ENCODE measurements at places on chromosomes 3 and 15.

DNA sequence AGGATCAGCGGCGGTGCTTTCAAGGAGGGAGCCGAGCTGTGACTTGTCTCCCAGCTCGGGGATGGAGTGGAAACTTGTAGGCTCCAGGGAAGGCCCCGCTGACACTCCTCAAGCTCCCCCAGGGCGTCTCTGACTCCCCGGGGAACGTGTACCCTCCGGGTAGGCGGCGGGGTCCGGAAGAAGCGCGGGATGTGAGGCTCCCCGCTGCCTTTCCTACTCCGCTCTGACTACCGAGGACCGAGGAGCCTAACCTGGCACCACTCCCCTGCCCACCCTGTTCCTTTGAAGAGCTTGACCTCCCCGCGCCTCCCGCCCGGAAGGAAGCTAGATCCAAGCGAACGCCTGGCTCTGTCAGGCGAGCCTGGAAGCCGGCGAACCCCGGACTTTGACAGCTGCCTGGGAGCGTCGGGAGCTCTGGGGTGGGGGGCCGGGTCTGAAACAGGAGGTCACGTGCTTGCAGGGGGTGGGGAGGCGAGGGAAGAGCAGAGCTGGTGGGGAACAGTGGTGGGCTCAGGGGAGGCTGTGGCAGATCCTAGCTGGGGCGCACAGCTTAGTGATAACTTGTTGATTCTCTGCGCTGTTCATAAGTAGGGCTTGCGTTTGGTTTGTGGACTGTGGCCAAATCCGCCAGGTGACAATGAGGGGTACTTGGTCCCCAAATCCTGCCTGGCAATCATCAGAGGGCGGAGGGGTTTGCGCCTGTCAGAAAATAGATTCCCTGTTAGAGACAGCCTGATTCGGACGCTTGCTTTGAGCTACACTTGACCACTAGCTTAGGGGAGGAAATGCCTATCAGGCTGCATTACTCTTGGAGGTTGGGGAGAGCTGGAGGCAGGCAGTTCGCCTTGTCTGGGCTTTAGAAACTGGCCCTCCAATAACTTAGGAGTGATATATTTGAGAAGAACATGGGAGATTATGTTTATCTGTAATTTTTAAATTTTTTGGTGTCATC lies 1.2 kb downstream of the CLSTN2 start:
- DNase-seq, result peak; percentile 16

DNA sequence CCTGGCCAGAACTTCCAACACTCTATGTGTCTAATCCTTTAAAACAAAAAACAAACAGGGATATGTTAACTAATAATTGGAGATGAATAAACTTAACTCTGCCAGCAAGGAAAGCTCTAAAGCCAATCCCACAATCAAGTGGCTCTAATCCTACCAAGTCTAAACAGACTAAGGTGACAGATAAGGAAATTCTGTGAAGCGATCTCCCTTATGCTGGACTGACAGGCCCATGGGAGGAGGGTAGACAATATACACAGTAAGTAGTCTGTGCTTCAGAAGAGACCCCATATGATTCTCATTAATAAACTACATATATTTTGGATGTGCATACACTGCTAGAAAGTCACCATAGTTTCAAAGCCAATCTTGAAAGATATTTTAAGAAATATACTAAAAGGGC lies 10.1 kb downstream of the VPS13C start:
- DNase-seq, result no peak

DNA sequence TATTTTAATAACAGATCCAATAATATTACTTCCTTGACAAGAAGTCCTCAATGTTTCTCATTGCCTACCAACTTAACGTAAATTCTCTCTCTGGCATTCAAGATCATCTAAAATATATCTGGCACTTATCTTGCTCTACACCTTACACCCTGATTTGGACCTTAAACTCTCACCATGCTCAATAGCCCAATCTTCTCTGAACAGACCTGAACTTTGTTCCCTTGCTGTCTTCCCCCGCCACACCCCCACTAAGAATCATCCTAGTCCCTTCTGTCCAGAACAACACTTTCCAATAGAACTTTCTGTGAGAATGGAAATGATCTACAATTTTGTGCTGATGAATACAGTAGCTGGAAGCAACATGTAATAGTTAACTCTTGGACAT lies 44.9 kb downstream of the P2RY1 start:
- DNase-seq, result no peak

DNA sequence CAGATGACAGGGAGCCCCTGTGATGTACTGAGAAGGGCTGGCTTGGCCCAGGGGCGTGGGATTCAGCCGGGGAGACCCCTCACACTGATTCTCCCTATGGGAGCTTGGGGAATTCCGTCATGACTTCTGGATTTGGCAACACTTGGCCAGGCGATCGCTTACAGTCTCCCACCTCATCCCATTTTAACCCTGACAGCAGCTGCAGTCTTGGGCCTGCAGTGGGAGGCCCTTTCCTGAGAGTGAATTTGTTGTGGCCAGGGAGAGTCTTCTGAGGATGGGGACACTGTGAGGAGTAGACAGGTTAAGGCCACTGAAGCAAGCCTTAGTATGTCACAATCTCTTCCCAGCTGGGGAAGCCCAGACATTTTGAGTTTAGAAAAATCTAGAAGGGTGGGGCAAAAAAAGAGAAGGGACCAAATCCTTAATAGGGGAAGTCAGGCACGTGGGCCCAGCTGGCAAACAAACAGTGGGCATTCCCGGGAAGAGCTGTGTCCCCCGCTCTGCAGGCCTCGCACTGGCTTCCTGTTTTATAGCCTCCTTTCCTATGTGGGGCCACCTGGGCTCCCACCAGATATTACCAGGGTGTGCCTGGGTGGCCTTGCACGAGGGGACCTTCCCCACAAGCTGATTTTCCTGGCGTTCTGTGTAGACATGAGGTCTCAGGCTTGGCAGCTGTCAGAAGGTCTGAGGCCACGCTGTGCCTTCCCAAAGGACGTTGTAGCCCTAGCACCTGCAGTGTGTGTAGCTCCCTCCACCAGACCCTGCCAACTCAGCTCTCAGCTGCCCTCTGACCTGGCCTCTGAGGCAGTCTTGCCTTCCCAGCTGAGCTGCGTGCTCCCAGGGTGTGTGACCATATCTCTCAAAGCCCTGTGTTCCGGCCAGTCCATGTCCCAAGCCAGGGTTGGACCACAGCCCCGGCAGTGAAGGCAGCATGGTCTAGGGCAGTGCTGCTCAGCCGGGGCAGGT lies 64.5 kb downstream of the FEM1B start:
- DNase-seq, result no peak

DNA sequence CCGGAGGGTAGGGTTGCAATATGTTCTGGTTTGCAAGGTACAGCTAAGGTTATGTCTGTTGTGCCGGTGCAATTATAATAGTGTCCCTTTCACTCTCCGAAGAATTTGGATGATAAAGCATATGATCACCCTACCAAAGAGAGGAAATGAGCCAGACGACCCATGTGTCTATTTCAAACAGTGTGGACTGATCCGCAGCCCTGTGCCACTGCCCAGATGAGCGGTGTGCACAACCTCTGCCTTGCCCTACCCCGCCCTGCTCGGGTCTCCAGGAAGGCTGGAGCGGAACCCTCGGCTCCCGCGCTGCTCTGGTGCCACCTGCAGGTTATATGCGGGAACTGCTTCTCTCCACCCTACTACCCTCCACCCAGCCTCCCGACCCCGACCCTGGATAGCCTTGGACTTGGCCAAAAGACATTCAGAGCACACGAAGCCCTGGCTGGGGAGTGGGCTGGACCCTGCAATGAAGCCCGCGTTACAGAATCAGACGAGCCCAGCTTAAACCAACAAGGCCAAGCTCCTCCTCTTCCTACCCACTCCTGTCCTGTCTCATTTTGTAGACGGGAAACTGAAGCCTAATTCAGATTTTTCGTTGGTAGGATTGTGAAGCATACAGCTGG lies 68.4 kb upstream of the CHRNB4 start:
- DNase-seq, result peak; percentile 72

DNA sequence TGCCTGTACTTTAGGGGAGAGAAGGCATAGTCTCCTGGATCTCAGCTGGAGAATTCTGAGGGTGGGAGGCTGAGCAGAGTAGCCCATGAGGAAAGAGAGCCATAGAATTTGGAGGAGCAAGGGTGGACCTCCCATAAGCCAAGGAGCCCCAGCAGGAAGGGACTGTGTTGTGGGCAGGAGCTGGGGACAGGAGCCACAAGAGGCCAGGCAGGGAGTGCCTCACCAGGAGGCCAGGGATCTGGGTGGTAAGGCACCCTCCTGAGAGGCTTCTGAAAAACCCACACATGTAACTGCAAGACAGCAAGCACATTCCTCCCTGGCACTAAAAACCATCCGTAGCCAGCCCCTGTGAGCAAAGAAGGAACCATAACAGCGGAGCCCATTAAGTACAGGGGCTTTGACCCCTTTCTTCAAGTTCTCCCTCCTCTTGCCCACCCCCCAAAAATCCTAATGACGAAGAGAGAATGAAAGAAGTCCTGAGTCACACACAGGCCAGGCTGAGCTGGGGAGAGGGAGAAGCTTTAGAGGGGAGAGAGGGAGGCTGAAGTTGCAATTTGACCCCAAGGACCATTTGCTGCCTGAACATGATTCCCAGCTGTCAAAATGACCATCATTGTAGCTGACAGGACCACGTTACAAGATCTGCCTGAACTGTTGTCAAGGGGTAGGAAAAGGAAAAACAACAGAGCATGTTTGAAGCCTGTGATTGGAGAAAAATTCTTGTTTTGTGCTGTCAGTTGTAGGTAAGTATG lies 82.6 kb downstream of the TRIM42 start:
- no peak for DNase-seq

DNA sequence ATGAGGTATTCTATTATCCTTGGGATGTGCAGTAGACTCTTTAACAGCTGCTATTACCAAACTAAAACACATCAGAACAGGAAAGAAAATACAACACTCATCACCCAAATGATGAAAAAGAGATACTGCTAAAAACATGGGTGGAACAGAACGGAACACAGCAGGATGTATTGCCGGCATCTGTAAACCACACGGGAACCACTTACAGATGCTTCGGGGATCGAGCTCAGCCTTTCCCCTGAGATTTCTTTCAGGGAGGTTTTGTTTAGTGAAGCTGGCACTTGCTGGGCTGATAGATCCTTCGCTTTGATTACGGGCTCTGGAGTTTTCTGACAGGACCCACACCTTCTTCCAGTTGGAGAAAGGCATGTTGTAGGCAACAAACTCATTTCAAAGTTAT lies 182.3 kb upstream of the FAM3D start:
- DNase-seq, result no peak

- DNase-seq, result no peak
Observed at GRCh38 chr3:72147600-72147999, 362.7 kb upstream of the PROK2 start.

- DNase-seq, result no peak
Observed at GRCh38 chr3:13146643-13147143, 73.5 kb upstream of the IQSEC1 start.

GRCh38 chr3:169966951-169967915 lies 626 bp downstream of the SEC62 start:
- no peak for DNase-seq

DNA sequence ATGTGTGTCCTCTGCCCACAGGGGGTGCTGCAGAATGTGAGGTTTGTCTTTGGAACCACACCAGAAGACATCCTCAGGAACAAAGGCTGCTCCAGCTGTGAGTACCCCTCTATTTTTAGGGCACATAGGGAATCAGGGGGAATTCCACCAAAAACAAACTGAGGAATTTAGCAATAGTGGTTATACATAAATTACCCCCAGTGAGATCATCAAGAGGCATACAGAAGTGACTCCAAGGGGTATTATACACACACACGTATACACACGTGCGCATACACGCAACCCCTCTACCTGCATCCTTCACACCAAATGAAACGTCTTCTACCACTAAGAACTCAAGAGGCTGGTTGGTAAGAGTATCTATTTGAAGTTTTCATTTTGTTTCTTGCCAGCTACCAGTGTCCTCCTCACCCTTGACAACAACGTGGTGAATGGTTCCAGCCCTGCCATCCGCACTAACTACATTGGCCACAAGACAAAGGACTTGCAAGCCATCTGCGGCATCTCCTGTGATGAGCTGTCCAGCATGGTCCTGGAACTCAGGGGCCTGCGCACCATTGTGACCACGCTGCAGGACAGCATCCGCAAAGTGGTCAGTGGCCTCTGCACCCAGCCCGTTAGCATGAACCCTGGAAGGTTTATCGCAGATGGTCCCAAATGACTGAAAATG lies 2.9 kb downstream of the THBS1 start:
- peak; percentile 37 for DNase-seq

DNA sequence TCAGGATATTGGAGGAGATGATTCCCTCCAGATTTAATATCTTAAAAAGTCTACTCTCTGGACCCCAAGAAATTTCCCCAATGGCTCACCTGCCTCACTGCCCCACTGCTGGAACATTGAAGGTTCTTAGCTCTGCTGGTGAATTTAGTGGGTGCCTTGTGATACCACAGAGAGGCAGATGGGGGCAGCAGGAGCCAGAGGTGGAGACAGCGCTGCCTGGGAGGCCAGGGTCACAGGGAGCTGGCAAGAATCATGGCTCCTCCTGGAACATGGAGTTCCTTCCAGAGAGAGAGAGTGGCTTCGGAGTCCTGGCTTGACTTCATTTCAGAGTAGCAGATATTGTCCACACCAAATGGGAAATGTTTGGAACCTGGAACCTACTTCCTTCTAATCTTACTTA lies 263.5 kb upstream of the CFAP20DC start:
- DNase-seq, result peak; percentile 54

- DNase-seq, result no peak
Observed at GRCh38 chr3:191320316-191320715, 8.9 kb upstream of the CCDC50 start.

- no peak for DNase-seq
Observed at GRCh38 chr3:13825311-13825579, 54.6 kb downstream of the WNT7A start.

DNA sequence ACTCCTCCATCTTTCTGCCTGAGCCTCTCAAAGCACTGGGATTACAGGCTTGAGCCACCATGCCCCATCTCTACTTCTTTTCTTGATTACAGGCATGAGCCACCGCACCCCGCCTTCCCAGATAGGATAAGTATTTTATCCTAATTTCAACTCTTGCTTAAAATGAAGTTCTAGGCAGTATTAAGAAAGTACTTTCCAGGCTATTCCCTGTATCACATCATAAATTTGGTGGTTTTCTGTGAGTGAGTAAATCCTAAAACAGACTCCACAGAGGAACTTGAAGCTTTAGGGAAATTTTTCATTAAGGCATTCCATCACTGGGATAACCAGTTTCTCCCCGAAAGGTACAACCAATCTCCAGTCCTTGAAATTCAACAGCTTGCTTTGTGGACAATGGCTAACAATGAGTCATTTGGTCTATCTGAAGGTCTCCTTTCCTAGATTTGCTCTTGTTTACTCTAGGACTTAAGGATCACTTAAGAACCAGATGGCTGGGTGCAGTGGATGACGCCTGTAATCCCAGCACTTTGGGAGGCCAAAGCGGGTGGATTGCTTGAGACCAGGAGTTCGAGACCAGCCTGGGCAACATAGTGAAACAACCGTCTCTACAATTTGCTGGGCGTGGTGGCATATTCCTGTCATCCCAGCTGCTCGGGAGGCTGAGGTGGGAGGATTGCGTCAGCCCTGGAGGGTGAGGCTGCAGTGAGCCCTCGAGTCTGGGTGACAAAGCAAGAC lies 49.7 kb upstream of the SKIL start:
- DNase-seq, result no peak

GRCh38 chr3:35664460-35664919 lies 25.2 kb downstream of the ARPP21 start:
- no peak for DNase-seq
